ENCODE measurements at places on chromosomes 6 and 20. TPM values are rescaled to one million over a fixed set of nuclear protein-coding genes. Genes with fewer than 3 reads are reported as not detected.

The PNPLA1 gene
- not detected for polyA plus RNA-seq

The SLC22A2 gene
- polyA plus RNA-seq: not detected

The PGC gene
- polyA plus RNA-seq: not detected

The MLIP gene
- not detected for polyA plus RNA-seq

The TGM3 gene
- polyA plus RNA-seq: not detected

The APOBEC2 gene
- polyA plus RNA-seq: 0.70 TPM

The FAXC gene
- not detected for polyA plus RNA-seq

The CYP21A2 gene
- not detected for polyA plus RNA-seq

The ADGRF4 gene
- polyA plus RNA-seq: not detected

The SOBP gene
- polyA plus RNA-seq: 1.7 TPM

The CST9 gene
- polyA plus RNA-seq: not detected

The SLC25A27 gene
- not detected for polyA plus RNA-seq

The PFDN6 gene
- 44.2 TPM for polyA plus RNA-seq

The GMPR gene
- polyA plus RNA-seq: 0.88 TPM

The SLC32A1 gene
- polyA plus RNA-seq: not detected

The KCNQ2 gene
- polyA plus RNA-seq: not detected

The DLL1 gene
- polyA plus RNA-seq: not detected

The PHF20 gene
- 150 TPM for polyA plus RNA-seq

The GNAS-AS1 gene
- not detected for polyA plus RNA-seq

The GPR6 gene
- polyA plus RNA-seq: not detected

The MYLK2 gene
- polyA plus RNA-seq: not detected

The SIRPB1 gene
- polyA plus RNA-seq: 0.45 TPM

The RGS17 gene
- not detected for polyA plus RNA-seq

The TFAP2D gene
- not detected for polyA plus RNA-seq

The SEL1L2 gene
- polyA plus RNA-seq: not detected

The MCHR2 gene
- not detected for polyA plus RNA-seq

The BPI gene
- not detected for polyA plus RNA-seq

The POM121L2 gene
- not detected for polyA plus RNA-seq

The SRMS gene
- polyA plus RNA-seq: not detected

The PROKR2 gene
- polyA plus RNA-seq: not detected

The ULBP3 gene
- not detected for polyA plus RNA-seq

The MAP3K5 gene
- polyA plus RNA-seq: 15.2 TPM

The ZNF334 gene
- 0.21 TPM for polyA plus RNA-seq

The NR2E1 gene
- polyA plus RNA-seq: not detected

The DDO gene
- not detected for polyA plus RNA-seq

The ASIP gene
- polyA plus RNA-seq: not detected

The TP53TG5 gene
- 0.27 TPM for polyA plus RNA-seq

The DSP gene
- polyA plus RNA-seq: 27.2 TPM

Measured in naive B cell (primary cell).